ENCODE measurements at places on chromosomes 7 and 10.

- no peak for DNase-seq
Measured at GRCh38 chr10:62136931-62137330, 131.7 kb downstream of the RTKN2 start.

DNA sequence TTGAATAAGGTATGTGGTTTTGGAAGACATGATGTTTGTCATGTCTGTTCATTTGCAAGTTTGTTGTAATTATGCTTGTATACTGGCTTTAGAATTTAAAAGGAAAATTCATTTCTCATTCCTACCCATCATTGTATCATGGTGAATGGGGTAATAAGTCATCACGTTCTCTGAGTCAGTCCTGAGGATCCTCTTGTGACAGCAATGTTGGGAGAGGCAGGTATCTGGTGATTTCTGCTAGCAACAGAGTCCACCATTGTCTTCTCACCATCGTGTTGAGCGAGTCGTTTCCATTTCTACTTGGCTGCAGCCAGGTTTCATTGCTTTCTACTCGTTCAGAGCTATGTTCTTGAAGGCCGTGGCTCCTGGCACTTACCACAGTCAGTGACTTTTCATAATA, 16.3 kb downstream of the CUL1 start:
- DNase-seq, result no peak

- no peak for DNase-seq
Measured at GRCh38 chr10:43305876-43306275, 39.0 kb upstream of the RASGEF1A start.

DNA sequence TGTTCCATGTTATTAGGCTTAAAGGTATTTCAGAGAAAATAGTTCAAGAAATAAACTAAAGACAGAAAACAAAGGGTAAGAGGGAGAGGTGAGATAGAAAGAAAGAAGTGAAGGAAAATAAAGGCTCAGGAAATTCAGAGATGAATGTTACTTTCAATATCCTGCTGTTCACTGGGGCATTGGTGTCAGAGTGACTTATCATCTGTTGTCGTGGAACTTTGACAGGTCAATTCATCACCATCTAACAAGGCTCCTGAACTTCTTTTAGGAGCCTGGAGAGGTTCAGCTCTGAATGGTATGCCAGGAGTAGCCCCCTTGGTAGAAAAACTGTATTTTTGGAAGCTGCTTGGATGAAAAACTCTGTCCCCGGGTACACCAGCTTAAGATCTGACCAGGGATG, 100.1 kb downstream of the KLF6 start:
- no peak for DNase-seq

DNA sequence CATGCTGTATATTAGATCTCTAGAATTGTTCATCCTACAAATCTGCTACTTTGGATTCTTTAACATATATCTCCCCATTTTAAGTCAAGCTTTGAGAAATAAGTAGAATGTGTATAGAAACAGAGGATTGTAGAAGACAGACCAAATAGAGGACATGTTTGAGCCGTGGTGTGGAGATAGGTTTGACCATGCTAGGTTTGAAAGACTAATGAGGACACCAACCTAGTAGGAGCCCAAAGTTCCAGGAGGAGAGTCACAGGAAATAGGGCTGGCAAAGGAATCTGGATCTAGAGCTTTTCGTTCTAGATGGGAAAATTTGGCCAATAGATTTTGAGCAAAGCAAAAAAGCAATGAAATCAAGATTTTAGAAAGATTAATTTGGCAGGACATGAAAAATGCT, 60.5 kb upstream of the TBX20 start:
- DNase-seq, result no peak

- DNase-seq, result no peak
Measured at GRCh38 chr7:147136352-147136751, 1019.8 kb downstream of the CNTNAP2 start.

- no peak for DNase-seq
Measured at GRCh38 chr10:35495521-35496119, 109.5 kb upstream of the GJD4 start.

DNA sequence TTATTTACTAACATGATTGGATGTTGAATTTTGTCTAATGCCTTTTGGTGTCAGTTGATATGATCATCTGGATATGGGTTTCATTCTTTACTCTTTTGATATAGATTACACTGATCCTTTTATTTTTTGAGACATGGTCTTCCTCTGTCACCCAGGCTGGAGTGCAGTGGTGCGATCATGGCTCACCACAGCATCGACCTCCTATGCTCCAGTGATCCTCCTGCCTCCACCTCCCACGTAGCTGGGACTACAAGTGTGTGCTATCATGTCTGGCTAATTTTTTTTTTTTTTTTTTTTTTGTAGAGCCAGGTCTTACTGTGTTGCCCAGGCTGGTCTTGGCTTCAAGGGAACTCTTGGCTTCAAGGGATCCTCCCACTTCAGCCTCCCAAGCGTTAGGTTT, 27.1 kb downstream of the BMS1 start:
- no peak for DNase-seq

- DNase-seq, result no peak
Measured at GRCh38 chr10:35735412-35735811, 93.3 kb upstream of the FZD8 start.

GRCh38 chr10:71648254-71648932, 71.2 kb downstream of the C10orf105 start:
- no peak for DNase-seq

DNA sequence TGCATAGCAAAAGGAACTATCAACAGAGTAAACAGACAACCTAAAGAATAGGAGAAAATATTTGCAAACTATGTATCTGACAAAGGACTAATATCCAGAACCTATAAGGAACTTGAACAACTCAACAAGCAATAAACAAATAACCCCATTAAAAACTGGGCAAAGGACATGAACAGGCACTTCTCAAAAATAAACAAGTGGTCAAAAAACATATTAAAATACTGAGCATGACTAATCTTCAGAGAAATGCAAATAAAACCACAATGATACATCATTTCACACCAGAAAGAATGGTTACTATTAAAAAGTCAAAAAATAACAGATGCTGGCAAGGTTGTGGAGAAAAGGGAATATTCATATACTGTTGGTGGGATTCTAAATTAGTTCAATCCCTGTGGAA, 17.1 kb downstream of the MAGI2 start:
- no peak for DNase-seq
